Sigmoid colon (tissue), 7 donors: ENCODE measurements at places on chromosomes 6 and 20.

- DNase-seq, result no peak
- no peaks in the 10 kb centered on the region for H3K36me3 ChIP-seq
- H3K27me3 ChIP-seq, result no peaks in the 10 kb centered on the region
Observed at GRCh38 chr6:143468026-143468425, 17.4 kb downstream of the PEX3 start.

- H3K27me3 ChIP-seq, result no peaks in the 10 kb centered on the region
- H3K4me1 ChIP-seq, result peaks cover 5% of the 10 kb centered on the region
- DNase-seq, result peak; percentile 88
Observed at GRCh38 chr6:63573076-63573898, 1.0 kb downstream of the LOC128125822 start.

DNA sequence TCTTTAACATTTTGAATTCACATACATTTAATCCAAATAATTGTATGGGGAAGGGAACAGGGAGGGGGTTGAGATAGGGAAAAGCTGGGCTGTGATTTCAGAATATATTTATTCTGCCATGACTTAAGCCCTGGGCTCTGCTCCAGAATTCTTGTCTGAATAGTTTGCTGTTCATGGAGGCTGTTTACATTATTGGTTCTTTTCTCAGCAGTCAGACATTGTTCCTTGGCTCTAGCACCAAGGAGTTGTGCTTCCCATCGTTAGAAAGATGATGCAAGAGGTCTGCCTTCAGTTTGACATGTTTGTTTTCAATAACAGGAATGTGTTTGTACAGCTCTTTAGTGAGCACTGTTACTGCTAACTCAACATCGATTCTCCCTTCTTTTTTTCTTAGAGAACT, 198.8 kb upstream of the CDYL start:
- DNase-seq, result no peak
- peak overlapping the region; percentile 58 for H3K27ac ChIP-seq
- peaks cover 20% of the 10 kb centered on the region for H3K4me1 ChIP-seq
- no peak overlapping the region for H3K4me3 ChIP-seq

DNA sequence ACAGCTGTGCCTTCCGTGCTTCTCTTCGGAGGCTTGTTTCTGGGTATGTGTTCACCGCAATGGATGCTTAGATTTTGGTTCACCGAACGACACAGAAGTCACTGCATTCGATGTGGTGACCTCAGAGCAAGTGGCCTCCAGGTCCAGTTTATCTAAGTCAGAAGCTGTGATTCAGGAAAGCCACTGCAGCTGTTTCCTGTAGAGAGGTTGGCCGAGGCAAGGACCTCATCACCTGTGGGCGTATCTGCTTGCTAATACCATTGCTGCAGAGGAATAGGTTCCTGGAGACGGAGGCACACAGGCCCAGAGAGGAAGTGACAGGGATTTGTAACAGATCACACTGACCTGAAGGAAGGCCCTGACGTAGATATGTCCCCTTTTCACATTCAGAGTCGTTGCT, 82.7 kb downstream of the FARS2 start:
- H3K27ac ChIP-seq, result no peak overlapping the region
- DNase-seq, result no peak
- no peaks in the 10 kb centered on the region for H3K36me3 ChIP-seq
- H3K4me1 ChIP-seq, result no peaks in the 10 kb centered on the region

DNA sequence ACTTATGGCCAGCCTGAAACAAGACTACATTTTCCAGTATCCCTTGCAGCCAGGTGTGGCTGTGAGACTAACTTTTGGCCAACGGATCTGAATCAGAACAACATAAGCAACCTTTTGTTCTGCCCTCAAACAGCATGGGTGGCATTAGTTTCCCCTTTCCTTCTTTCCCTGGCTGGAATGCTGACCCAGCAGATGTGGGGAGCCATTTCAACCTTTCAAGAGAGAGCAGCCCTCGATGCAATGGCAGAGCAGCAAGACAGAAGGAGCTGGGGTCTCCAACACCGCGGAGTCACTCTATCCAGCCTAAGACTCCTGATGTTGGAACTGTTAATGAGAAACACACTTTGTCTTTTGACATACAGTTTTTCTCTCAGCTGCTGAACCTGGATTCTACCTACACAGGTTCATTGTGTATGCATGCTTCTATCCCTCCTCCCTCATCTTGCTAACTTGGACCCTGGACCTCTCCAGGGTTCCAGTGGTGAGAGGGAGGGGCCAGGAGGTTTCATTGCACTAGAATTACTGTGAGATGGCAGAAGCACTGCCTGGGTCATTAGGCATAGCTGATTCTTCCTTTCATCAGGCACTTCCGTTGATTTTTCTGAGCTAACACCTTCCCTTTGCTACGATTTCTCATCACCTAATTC, 28.8 kb upstream of the DDR1 start:
- no peaks in the 10 kb centered on the region for H3K36me3 ChIP-seq
- no peak overlapping the region for H3K27ac ChIP-seq
- DNase-seq, result no peak

GRCh38 chr6:118083711-118084110, 176.6 kb downstream of the SLC35F1 start:
- H3K4me1 ChIP-seq, result no peaks in the 10 kb centered on the region
- no peak overlapping the region for H3K27ac ChIP-seq
- no peaks in the 10 kb centered on the region for H3K36me3 ChIP-seq
- no peak overlapping the region for H3K4me3 ChIP-seq
- H3K27me3 ChIP-seq, result no peaks in the 10 kb centered on the region

DNA sequence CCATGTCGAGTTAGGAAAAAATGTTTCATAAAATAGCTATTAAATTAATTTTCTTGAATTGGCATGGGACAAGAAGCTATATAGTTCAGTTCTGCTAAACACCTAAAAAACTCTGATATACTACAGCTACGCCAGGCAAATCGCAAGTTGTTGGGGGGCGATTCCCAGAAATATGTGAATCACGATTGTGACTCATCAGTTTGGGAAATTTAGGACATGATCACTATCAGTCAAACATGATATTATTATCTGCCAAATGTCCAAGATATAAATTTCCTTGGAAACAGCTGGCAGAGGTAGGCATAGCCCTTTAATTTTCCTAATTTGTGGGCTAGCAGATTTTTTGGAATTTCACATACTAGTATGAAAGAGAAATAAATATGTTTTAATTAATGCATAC, 123.6 kb downstream of the ATXN1 start:
- H3K4me1 ChIP-seq, result peaks cover 14% of the 10 kb centered on the region
- H3K4me3 ChIP-seq, result no peak overlapping the region
- H3K36me3 ChIP-seq, result no peaks in the 10 kb centered on the region
- no peak for DNase-seq

GRCh38 chr20:61977419-61977786, 88.3 kb downstream of the TAF4 start:
- H3K27ac ChIP-seq, result no peak overlapping the region
- H3K4me1 ChIP-seq, result no peaks in the 10 kb centered on the region
- no peak overlapping the region for H3K4me3 ChIP-seq

- no peaks in the 10 kb centered on the region for H3K4me1 ChIP-seq
- no peaks in the 10 kb centered on the region for H3K36me3 ChIP-seq
- DNase-seq, result no peak
- H3K27me3 ChIP-seq, result no peaks in the 10 kb centered on the region
- H3K27ac ChIP-seq, result no peak overlapping the region
Observed at GRCh38 chr20:11966186-11966585, 48.5 kb downstream of the BTBD3 start.

GRCh38 chr20:46367967-46368901, 38.2 kb downstream of the ELMO2 start:
- DNase-seq, result peak; percentile 63
- no peak overlapping the region for H3K4me3 ChIP-seq
- no peaks in the 10 kb centered on the region for H3K4me1 ChIP-seq
- no peak overlapping the region for H3K27ac ChIP-seq

- H3K4me3 ChIP-seq, result no peak overlapping the region
- no peaks in the 10 kb centered on the region for H3K4me1 ChIP-seq
- no peak for DNase-seq
Observed at GRCh38 chr6:15157479-15157878, 88.4 kb upstream of the JARID2 start.

DNA sequence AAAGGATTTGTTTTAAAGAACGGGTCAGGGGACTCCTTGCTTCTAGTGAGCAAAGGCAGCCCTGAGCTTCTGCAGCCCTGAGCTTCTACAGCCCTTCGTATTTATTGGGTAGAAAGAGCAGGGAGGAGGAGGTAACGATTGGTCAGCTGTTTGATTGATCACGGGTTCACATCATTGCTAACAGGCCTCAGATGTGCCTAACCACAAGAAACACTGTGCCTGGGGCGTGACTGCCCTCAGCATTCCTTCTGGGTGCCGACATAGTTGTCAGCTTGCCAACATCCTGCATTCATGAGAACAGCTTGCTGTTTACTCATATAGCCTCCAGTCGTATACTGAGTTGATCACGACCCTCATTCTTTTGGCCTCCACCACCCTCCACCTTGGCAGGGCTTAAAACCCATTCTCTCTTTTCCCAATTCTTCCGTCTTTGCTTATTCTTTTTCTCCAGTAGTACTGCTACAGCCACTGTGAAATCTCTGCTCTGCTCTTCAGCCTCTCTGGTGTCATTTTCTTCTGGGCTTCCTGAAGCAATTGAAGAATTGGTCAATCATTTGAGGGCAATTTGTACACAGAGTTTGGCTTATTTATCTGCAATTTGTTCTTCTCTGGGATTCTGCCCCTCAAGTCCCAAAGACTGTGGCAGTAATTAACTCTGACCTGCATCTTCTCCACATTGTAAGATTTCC, 25.4 kb upstream of the NOP56 start:
- H3K36me3 ChIP-seq, result no peaks in the 10 kb centered on the region
- no peaks in the 10 kb centered on the region for H3K4me1 ChIP-seq
- no peak overlapping the region for H3K4me3 ChIP-seq
- no peak overlapping the region for H3K27ac ChIP-seq
- DNase-seq, result no peak

- no peak overlapping the region for H3K27ac ChIP-seq
- no peak overlapping the region for H3K4me3 ChIP-seq
- H3K27me3 ChIP-seq, result peaks cover 4% of the 10 kb centered on the region
- no peak for DNase-seq
- no peaks in the 10 kb centered on the region for H3K36me3 ChIP-seq
Observed at GRCh38 chr20:46267108-46268105, 40.9 kb downstream of the CDH22 start.

DNA sequence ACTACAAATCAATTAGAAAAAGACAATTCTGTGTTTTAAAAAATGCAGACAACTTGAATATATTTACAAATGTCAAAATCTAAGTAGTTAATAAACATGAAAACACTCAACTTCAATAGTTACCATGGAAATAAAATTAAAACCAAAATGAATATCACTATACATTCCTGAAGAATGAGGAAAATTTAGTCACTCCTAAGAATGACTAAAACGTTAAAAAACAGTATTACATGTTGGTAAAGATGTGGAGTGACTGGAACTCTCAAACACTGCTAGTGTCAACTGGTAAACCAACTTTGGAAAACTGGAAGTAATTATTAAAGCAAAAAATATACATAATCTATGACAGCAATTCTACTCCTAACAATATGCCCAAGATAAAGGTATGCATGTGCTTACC, 36.3 kb downstream of the AHI1 start:
- no peak overlapping the region for H3K4me3 ChIP-seq
- H3K27me3 ChIP-seq, result no peaks in the 10 kb centered on the region
- H3K27ac ChIP-seq, result no peak overlapping the region
- H3K36me3 ChIP-seq, result peaks cover 28% of the 10 kb centered on the region
- no peak for DNase-seq

DNA sequence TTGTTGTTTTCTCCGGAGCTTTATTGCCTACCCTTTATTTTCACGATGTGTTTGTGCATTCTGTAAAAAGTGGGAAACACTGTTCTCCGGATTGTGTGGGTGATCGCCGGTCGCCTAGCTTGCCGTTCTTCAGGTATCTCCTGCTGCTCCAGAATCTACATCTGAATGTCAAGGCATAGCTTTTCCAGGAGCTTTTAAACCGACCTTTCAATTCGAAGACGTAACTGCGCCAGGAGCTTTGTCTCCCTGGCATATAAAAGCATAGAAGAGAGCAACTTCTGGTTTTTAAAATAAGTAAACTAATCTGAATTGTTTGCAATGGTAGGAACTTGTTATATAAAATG, 96.0 kb downstream of the HFE start:
- H3K4me1 ChIP-seq, result peaks cover 11% of the 10 kb centered on the region
- peak overlapping the region; percentile 85 for H3K27ac ChIP-seq
- no peaks in the 10 kb centered on the region for H3K36me3 ChIP-seq
- no peaks in the 10 kb centered on the region for H3K27me3 ChIP-seq
- DNase-seq, result no peak
- H3K4me3 ChIP-seq, result peak overlapping the region; percentile 51

- no peaks in the 10 kb centered on the region for H3K27me3 ChIP-seq
- H3K4me3 ChIP-seq, result no peak overlapping the region
- H3K27ac ChIP-seq, result no peak overlapping the region
Observed at GRCh38 chr6:41818271-41819054, 31.0 kb downstream of the TOMM6 start.

DNA sequence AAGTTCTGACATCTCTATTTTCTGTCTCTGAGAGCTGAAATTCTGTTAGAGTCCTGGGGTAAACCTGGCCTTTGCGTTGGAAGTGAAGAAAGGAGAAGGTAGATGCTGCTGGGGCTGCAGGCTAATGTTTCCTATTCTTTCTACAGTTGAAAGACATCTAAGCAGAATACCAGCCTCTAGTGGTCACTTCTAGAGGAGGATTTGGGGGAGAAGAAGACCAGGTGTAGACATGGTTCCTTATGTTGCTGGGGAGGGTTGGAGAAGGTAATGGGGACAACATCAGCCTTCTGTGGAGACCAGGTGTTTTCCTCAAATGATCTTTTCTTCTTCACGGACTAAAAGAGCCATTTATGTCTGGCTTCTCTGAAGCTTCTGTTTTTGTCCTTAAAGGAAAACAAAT, 62.6 kb downstream of the BTBD3 start:
- no peak for DNase-seq
- H3K4me1 ChIP-seq, result no peaks in the 10 kb centered on the region
- H3K27me3 ChIP-seq, result no peaks in the 10 kb centered on the region
- H3K27ac ChIP-seq, result no peak overlapping the region
- H3K4me3 ChIP-seq, result no peak overlapping the region

DNA sequence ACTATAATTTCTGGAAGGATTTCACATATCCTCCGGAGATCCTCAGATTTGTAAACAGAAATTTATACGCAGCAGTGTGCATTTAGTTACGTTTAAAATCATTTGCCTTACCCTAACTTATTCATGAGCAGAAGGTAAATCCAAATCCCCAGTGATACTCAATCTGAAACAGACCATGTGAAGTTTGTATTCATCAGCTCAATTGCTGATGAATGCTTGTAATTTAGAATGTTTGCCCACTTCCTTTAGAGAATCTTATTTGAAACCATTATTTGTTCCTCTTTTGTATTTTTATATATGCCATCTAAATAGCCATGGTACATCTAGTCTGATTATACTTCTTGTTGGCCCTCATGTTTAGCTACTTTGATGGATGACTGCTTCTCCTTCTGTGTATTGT, 15.4 kb downstream of the TAAR1 start:
- H3K36me3 ChIP-seq, result no peaks in the 10 kb centered on the region
- H3K4me3 ChIP-seq, result no peak overlapping the region
- no peak for DNase-seq
- no peak overlapping the region for H3K27ac ChIP-seq
